ENCODE measurements at places on chromosomes 1 and 21.

DNA sequence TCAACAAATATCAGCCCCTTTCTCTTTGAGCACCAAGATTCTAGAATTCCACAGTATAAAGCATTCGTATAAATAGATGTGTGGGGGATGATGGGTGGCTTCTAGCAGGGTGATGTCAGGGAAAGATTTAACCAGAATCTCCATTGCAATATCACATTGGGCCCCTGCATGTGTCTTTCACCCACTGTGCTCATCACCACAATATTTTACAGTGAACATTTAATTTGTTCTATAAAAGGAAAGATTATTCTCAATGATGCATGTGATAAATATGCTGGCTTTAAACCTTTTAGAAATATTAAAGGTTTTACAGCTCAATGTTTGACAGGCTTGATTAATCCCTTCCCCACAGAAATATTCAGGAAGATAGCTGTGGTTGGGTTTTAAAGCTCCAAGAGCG, 457.8 kb upstream of the DAB1 start:
- no peak for DNase-seq

DNA sequence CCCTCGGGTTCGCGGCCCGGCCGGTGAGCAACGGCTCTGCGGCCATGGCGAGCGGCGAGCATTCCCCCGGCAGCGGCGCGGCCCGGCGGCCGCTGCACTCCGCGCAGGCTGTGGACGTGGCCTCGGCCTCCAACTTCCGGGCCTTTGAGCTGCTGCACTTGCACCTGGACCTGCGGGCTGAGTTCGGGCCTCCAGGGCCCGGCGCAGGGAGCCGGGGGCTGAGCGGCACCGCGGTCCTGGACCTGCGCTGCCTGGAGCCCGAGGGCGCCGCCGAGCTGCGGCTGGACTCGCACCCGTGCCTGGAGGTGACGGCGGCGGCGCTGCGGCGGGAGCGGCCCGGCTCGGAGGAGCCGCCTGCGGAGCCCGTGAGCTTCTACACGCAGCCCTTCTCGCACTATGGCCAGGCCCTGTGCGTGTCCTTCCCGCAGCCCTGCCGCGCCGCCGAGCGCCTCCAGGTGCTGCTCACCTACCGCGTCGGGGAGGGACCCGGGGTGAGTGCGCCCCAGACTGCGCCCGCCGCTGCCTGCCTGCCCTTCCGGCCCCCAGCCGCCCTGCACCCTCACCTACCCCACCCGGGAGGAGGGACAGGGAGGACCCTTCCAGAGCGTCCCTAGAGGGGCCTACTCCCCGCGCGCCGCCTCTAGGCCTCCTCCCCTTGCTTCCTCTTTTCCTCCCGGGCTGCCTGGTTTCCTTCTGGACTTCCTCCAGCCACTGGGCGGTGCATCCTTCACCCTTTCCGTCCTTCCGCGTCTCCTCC, at the start of gene RNPEP:
Gene RNPEP, plus strand, starts transcription at position 26 of the 757 bp plus-strand sequence. Its CDS starts 19 bp downstream, at position 45.
- peak; percentile 89 for DNase-seq

DNA sequence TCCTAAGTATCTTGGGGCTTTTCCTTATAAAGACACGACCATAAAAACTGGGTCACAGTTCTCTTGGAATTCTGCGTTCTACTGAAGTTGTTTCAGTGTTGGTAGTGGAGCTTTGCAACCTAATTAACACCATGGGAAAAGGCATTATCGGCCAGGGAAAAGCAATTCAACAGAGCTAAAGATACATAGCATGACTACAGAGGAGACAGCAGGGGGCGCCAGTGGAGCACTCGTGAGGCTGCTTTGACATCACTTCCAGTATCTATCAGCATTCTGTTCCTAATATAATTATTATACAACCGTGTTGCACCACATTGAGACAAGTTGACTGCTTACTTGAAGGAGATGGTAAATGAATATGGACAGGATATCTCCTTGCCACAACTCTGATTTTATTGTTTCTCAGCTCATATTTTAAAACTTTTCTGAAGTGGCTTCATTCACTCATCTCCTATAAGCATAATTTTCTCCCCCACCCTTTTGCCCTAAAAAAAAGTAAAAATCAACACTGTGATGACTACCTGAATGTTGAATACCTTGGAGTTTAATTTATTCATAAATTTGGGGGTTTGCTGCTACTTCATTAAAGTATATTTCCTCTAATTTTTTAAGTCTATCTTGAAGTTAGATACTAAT, 39.4 kb downstream of the ZP4 start:
- peak; percentile 40 for DNase-seq

- DNase-seq = no peak
Measured at GRCh38 chr21:42490720-42491119, 5.3 kb downstream of the RSPH1 start.
